Stimulated activated CD8-positive, alpha-beta memory T cell treated with anti-CD3 and anti-CD28 coated beads, Interleukin-4, amount 100 ng/mL, for 24 hours (primary cell): ENCODE measurements at places on chromosomes 12 and 14.

DNA sequence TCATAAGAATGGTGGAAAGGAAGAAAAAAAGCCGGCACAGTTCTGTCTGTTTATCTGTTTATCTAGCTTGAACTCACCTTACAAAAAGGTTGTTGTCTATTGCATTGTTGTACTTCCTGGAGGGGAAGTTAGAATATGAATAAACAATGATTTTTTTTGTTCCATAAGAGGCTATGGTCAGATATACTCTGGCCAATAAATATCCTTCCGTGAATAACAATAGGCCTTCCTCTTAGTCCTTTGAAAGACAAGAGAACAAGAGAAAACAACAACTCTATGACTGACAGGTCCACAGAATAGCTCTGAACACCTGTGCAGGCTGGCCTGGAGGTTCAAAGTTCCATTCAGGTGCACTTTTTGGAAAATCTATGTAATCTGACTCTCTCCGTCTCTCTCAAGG, 192.8 kb upstream of the KRR1 start:
- no peak for DNase-seq

- DNase-seq, result no peak
Measured at GRCh38 chr12:80625051-80625450, 82.4 kb upstream of the MYF6 start.

GRCh38 chr14:30375296-30375892, 183.6 kb upstream of the G2E3 start:
- DNase-seq, result peak; percentile 41

GRCh38 chr12:121789800-121790728, 3.4 kb downstream of the RHOF start:
- DNase-seq, result peak; percentile 92

DNA sequence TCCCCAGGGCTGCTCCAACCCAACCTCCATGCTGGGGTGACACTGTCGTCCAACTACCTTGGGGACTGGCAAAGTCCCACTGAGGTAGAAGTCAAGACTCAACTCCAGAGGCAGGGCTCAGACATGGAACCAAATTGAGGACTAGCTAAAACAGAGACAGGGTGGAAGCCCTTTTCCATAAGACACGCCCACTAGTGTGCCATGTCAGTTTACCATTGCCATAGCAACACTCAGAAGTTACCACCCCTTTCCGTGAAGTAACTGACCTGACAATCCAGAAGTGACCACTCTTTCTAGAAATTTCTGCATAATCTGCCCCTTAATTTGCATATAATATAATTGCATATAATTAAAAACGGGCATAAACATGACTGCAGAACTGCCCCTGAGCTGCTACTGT, 409.6 kb downstream of the MED13L start:
- no peak for DNase-seq

DNA sequence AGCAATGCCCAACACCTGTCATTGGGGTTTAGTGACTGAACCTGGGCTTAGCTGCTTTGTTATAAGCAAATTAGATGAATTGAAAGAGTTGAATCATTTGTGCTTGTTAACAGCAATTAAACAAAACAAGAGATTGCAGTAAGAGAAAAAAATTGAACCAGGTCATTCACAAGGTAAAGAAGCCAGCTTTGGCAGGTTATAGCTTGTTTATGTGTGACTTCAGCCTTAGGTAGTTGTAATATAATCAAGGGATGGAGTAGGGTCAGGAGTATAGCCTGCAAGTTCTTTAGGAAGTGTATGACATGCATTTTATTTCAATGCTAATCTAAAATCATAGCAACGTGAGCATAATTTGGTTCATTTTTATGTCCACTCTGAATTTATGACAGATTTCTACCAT, 63.4 kb upstream of the PLEKHG3 start:
- DNase-seq, result no peak

GRCh38 chr12:102408487-102409297, 71.7 kb downstream of the IGF1 start:
- DNase-seq, result no peak

DNA sequence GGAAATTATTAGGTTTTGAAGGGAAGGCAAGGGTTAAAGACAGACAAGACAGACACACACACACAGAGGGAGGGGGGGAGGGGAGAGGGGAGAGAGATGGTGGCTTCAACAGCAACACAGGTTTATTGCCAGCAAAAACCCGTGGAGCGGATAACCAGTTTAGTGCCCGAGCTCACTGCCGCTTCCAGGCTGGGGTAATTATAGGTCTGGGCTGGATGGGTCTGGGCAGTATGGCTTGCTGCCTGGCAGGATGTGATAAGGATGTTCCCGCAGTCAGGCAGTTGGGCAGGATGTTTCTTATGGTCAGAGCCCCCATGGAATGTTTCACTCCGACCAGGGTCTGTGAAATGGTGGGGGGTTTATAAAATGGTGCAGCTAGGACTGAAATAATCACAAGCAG, 4.4 kb upstream of the TDRD9 start:
- no peak for DNase-seq

GRCh38 chr12:27332714-27333402, at the start of gene BMAL2:
BMAL2 (plus strand) TSS chr12:27332836; CDS start chr12:27333073, 237 bp downstream.
- peak; percentile 15 for DNase-seq

DNA sequence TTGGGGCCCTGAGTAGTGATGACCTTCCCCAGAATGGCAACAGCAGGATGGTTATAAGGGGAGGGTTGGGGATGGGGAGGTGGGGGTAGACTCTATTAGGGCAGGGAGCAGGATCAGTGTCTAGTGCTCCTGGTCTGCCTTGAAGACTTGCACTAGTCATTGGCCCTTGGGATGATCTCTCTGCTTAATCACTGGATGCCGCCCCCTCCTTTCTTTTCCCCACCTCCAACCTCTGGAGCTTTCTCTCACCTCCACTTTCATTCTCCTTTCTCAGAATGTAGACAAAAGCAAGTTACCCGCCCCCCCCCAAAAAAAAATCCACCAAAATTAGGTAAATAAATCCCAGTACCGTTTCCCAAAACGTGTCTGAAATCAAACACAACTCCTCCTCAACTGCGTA, 2.8 kb upstream of the KCNK10 start:
- no peak for DNase-seq

- no peak for DNase-seq
Measured at GRCh38 chr14:20742132-20742531, 3.6 kb upstream of the EDDM3A start.

GRCh38 chr14:75452900-75453816, 25.3 kb downstream of the JDP2 start:
- no peak for DNase-seq

DNA sequence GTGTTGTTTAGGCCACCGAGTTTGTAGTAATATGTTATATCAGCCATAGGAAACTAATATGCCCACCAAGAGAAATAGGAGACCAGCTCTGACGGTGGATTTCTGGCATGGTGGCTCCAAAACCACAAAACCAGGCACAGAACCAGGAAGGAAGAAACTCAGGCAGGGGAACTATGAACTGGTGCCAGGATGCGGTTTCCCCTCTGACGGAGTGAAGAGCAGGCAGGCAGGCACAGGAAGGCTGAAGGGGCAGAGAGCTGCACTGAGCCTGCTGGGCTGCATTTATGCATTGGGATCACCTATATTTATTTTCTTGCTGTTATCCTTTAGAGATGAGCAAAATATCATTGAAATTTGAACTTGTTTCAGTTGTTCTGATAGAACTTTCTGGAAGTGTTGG, 479.4 kb downstream of the VRK1 start:
- DNase-seq, result no peak

DNA sequence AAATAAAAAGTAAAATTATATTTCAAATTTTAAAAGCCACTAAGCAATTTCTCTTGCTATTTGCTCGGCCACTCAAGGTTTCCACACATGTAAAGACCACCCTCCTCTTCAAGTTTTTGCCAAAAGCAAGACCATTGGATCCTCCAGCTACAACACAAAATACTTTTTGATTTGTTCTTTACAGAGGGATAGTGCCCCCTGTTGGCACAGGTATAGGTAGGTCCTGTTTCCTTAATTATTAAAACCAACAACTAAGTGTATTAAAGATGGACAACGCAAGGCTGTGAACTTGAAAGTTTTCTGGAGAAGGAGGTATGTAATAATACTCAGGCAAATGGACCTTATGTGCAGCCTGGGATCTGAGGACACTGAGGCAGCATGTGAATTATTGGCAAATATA, 23.8 kb downstream of the ATP6V1D start:
- DNase-seq, result no peak

DNA sequence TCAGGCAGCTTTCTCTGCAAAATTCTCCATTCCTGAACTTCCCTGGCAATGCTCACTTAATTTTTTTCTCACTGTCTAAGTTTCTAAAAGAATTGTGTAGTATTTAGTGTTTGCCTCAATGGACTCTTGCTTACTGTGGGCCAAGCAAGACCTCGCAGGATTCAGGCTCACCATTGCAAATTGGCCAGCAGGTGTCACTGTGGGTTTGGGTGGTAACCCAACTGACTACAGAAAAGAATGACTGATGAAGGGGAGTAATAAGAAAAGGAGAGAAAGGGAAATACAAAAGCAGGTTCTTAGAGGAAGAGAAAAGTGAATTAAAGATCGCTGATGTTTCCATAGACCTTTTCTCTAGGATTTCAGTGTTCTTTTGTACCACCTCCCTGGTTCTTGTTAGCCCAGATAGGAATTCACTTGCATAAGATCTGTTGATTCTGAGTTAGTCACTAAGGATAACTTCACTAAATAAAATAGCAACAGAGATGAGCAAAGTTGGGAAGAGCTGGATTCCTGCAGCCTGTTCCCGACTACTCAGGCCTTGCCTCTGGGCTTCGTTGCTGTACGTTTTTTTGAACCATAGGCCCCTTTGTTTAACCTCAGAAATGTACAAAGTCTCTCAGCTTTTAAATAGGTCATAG, 386.5 kb upstream of the DDHD1 start:
- peak; percentile 26 for DNase-seq

DNA sequence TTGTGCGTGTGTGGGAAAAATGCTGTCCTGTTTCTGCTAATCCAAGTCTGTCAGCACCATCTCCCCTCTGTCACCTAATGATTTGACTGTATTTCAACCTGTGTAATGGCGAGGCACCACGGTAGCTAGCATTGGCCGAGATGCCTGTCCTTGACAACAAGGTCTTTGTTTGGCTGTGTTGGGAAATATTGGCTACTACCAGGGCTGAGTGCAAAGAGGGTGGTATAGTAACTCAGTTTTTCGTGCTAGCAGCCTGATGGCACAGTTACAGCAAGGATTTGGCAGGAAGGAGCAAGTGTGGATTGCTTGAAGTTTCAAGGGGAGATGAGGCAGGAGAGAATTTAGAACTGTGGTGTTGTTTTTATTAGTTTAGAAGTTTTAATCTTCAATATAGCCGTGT, 440.3 kb upstream of the RGS6 start:
- DNase-seq, result no peak

GRCh38 chr12:10331642-10332239, 24.1 kb downstream of the KLRD1 start:
- DNase-seq, result no peak

- no peak for DNase-seq
Measured at GRCh38 chr14:22502007-22502406, 87.0 kb downstream of the DAD1 start.

GRCh38 chr12:80641936-80642335, 65.5 kb upstream of the MYF6 start:
- DNase-seq, result no peak

DNA sequence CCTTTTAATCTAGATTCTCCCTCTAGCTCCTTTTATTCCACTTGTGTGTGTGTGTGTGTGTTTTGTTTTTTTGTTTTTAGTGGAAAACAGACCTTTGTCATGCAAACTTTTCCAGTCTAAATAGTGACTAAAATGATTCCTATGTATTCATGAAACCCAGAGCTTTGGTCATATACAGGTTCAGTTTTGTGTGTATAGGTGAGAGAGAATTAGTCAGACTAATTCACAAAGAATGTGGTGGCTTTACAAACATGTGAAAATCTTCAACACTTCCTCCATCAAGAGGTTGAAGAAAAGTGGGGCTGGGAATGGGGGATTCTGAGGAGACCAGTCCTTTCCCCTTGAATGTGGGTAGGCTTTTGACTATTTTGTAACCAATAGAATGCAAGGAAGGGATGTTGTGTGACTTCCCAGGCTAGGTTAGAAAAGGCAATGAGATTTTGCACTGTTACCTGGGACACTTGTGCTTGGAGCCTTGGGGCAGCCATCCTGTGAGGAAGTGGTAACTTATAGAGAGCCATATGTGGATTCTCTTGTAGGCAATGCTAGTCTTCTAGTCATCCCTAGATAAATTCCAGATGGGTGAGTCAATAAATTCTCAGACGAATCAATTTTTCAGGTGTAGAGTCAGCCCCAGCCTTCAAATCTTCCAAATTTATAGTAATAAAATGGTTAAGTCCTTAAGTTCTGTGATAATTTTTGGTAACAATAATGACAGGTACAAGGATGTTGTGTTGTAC, 236.1 kb downstream of the CEP128 start:
- DNase-seq, result no peak

GRCh38 chr12:7075939-7076338, 15.4 kb downstream of the C1S start:
- no peak for DNase-seq

DNA sequence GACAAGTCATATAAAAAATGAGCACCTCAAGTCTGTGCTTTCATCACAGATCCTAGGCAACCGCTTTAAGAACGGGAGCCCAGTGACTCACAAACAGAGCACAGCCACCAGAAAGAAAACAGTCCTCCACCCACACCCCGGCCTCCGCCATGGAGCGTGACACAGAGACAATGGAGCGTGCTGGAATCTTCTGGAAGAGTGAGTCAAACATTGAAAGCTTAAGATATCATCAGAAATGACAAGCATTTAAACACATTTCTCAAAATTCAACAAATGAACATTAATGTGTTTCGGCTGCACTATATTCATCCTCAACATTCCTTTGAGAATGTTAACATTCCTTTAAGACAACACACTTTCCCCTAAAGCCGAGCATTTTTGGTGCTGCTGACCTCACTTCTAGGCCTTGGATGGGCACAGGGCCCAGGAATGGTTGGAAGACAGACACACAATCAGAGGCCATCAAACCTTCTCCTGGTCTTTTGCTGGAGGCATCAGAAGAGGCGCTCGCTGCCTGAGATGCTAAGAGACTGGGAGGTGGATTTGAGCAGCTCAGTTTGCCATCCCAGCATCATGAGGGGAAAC, 23.6 kb upstream of the TMEM132D start:
- no peak for DNase-seq

- DNase-seq, result no peak
Measured at GRCh38 chr14:77071938-77072388, 26.1 kb upstream of the CIPC start.

DNA sequence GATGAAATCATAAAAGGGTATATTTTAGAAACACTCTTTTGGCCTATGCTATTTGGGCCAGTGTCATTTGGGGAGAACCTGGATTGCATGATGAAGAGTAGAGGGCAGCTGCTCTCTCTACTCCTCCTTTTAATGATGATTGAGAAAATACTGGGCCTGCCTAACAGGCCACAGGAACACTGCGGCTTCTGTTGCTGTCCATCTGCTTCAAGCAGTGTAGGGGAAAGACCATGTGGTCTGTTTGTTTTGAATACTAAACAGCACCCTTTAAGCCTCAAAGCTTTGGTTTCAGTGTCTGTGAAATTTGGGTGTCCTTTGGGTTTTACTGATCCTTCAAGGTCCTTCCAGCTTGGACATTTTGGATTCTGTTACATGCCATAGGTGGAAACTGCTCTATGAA, 78.0 kb downstream of the TTC6 start:
- no peak for DNase-seq
